ENCODE measurements at places on chromosomes 4 and X.

DNA sequence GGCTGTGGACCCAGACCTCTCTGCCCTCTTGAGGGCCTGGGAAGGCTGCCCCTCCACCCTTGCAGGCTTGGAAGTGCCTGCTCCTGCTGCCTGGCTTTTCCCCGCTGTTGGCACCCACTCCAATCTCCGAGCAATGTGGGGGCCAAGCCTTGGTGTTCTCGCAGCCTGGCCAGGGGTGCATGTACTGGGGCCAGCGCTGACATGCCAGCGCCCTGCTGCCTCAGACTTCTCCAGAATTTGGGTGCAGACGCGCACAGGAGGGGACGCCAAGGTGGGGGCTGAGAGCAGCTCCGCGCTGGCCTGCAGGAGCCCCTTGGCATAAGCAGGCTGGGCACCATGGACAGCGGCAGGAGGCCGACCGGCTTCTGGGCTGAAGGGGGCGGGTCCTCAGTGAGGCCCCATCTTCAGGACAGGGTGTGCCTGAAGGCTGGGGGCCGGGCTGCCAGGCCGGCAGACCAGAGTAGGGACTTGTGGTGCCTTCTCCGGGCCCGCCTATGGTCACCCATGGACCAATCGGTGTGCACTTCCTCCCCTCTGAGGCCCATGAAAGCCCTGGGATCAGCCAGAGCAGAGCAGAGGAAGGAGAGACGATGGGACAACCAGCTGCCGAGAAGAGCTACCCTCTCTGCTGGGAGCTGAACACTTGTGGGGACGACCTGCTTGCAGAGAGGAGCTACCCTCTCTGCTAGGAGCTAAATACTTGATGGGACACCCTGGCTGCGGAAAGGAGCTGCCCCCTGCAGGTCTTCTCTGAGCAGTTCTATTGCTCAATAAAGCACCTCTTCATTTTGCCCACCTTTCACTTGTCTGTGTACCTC is 118.3 kb downstream of the DNAAF6 start:
- peak; percentile 25 for DNase-seq

DNA sequence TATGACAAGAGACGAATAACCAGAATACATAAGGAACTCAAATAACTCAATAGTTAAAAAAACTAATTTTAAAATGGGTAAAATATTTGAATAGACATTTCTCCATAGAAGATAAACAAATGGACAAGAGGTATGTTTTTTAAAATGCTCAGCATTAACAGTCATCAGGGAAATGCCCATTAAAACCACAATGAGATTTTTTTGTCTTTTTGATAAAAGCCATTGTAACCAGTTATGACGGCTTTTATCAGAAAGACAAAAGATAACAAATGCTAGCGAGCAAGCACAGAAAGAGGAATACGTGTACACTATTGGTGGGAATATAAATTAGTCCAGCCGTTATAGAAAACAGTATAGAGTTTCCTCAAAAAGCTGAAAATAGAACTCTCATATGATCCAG is 388.2 kb upstream of the INTU start:
- no peak for DNase-seq

DNA sequence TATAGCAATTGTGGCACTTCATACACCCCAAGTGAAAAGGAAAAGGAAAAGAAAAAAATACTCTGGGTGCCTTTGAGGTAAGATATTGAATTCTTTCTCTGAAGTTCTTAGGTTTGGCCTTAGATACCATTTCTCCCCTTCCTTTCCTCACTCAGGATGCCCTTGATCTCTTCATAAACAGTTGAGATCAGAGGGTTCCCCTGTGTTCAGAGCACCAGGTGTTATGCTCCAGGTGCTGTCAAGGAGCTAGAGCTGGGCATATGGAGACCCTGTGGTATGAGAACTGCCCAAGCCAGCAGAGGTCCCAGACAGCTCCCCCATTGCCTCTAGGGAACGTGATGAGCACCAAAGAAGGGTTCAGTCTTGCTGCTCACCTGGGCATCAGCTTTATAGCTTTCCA is 17.1 kb upstream of the CD40LG start:
- DNase-seq: no peak

- DNase-seq: no peak
Measured at GRCh38 chr4:10761903-10762302, 77.3 kb upstream of the CLNK start.

DNA sequence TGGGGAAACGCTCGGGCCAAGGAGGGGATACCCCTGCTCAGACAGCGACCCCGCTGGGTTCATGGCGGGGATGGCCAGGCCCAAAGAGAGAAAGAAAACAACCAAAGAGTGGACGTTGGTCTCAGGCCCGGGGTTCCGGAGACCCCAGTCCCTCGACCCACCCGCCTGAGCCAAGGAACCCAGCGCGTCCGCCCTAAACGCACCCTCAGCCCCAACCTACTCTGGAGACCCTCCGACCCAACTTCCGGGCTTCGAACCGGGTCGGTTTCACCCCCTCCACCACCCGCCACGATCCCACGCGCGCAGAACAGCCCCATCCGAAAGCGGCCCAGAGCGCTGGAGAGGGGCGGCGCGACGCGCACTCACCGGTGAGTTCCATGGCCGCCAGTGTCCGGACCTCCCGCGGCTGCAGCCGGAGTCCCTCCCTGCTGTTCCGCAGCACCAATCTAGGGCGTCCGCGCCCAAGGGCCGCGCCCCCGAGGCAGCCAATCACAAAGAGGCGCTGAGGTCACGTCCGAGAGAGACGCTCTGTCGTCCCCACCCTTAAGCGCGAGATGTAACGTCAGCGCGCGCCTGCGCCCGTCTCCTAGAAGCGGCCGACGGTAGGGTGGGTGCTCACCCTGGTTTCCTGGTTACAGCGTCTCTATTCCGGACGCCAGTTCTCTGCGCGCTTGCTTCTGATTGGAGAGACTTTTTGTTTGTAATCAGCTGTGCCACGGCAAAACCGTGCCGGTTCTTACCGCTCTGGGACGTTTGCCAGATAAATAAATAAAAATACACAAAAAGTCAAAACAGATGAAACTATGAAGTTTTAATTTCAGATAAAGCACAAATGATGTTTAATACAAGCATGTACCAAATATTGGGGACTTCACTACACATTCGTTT is at the start of gene PIGA:
Gene PIGA, minus strand, starts transcription at position 389 of the 888 bp plus-strand sequence. CDS start 3,593 bp downstream, outside the sequence.
- DNase-seq: peak; percentile 95

DNA sequence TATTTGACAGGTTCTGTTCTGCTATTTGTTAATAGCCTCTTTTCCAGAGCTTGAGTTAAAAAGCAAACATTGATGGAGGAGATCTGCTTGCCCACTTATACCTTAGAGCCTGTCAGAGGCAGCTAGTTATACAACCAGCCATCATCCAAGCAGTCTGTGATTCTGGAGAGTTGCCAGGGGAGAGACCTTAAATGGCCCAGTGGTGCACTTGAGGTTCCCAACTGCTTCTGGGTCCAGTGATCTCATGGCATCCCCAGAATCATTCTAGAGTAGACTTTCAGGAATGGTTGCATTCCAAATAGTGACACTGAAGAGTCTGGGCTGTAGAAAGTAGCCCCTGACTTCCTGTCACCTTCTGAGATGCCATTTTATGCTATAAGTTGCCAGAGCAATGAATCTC is 160.7 kb downstream of the FHIP1A start:
- no peak for DNase-seq

GRCh38 chr4:110165382-110166286 is 32.8 kb downstream of the ELOVL6 start:
- peak; percentile 31 for DNase-seq

DNA sequence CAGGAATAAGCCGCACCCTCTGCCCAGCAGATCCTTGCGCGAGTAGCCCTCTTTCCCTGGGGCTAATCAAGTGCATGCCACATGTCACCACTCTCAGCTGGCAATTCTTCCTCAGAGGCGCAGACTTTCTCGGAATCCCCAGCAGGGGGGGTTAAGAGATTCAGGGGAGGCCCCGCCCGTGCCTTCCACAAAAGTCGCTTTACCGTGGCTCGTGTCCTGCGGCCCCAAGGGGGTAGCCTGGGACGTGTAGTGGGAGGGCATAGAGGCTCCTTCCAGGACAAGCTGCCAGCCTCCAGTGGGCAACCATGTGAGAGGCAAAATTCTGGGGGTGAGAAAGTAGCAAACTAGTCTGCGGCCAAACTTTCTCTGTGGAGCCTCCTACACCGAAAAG is 652 bp downstream of the SRPX start:
- peak; percentile 34 for DNase-seq
